ENCODE measurements at places on chromosomes 6 and 20.

GRCh38 chr6:162638931-162639574 lies 88.5 kb downstream of the PRKN start:
- no peak for DNase-seq

DNA sequence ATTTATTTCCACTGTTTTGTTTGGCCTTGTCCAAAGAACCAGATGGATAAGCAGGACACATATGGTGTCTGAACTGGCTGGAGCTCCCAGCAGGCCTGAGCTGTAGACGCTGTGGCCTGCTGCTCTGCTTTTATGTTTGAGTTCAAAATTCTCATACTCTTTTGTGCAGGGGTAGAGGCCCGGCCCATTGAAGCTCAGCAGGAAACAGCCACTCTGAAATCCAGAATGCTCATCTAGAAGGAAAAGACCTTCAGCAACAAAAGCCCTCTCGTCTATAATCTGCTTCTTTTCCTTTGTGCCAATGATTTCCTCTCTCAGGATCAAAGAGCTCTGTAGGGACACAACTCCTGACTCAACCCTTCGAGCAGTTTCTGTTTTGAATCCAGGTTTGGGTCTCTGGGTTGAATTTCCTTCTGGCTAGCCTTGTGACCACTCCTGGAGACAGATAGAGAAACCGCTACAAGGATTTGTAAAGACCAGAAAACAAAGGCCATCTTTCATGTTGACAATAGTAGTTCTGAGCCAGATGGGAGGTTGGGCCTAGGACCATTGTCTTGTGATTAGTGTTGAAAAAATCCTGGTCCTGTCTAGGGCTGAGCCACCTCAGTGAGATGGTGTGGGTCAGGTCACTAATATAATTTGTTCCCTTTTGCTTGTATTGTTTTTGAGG lies 446.7 kb downstream of the BCKDHB start:
- DNase-seq: no peak

GRCh38 chr6:161186173-161186769 lies 87.6 kb downstream of the AGPAT4 start:
- DNase-seq: no peak

GRCh38 chr6:49333345-49334125 lies 129.5 kb downstream of the MMUT start:
- no peak for DNase-seq

GRCh38 chr6:28922004-28922820 lies 1.6 kb downstream of the TRIM27 start:
- no peak for DNase-seq

DNA sequence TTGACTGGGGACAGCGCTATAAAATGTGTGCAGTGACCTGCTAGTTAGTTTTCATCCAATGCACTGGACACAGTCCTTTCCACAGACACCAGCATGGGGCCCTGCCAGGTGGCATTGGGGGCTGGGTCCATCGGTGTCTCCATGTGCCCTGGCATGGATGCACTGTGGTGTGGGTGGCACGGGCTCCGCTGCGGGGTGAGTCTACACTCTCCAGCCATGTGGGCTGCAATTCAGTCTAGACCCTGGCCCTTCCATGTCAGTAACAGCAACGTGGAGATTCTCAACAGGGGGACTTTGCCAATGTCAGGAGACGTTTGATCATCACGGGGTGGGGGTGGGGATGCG lies 100.0 kb downstream of the RAMACL start:
- DNase-seq: no peak

GRCh38 chr20:11296951-11297350 lies 620.7 kb upstream of the BTBD3 start:
- DNase-seq: no peak

- no peak for DNase-seq
Observed at GRCh38 chr6:2259002-2259494, 13.6 kb upstream of the GMDS start.

DNA sequence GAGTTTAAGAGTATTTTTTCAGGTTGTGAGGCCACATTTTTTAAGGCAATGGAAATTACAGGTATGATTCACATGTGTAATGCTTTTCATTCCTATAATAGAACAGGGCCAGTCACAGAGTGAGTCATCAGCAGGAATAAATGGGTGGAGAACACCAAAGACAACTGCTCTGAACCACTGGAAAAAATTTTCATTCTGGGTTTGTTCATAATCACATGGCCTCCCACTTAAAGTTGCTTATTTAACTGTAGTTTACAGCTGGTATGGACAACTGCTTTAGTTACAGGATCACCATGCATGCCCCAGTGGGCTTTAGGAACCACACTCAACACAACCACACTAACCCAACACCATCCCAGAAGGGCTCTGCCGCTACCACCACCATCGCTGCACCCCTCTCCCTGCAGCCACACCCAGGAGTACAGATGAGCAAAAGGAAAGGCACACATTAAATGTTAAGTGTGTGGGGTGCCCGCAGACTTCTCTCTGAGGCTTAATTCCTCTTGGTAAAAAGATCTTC lies 107.0 kb upstream of the DST start:
- DNase-seq: no peak
